ENCODE measurements at places on chromosomes 1 and 21. TPM values are rescaled to one million over a fixed set of nuclear protein-coding genes. Genes with fewer than 3 reads are reported as not detected.

DNA sequence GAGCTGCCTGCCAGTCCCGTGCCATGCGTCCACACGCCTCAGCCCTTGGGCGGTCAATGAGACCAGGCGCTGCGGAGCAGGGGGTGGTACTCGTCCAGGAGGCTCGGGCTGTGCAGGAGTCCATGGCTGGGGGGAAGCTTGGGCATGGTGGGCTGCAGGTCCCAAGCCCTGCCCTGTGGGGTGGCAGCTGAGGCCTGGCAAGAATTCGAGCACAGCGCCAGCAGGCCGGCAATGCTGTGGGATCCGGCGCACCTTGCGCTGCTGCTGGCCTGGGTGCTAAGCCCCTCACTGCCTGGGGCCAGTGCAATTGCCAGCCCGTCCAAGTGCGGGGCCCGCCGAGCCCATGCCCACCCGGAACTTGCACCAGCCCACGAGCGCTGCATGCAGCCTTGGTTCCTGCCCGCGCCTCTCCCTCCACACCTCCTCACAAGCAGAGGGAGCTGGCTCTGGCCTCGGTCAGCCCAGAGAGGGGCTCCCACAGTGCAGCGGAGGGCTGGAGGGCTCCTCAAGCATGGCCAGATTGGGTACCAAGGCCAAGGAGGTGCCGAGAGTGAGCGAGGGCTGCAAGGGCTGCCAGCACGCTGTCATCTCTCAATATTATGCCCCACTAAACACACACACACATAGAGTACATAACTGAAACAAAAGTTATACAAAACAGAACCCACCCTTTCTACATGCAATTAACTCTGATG, 307.7 kb downstream of the LMO4 start:
- no peak for DNase-seq

DNA sequence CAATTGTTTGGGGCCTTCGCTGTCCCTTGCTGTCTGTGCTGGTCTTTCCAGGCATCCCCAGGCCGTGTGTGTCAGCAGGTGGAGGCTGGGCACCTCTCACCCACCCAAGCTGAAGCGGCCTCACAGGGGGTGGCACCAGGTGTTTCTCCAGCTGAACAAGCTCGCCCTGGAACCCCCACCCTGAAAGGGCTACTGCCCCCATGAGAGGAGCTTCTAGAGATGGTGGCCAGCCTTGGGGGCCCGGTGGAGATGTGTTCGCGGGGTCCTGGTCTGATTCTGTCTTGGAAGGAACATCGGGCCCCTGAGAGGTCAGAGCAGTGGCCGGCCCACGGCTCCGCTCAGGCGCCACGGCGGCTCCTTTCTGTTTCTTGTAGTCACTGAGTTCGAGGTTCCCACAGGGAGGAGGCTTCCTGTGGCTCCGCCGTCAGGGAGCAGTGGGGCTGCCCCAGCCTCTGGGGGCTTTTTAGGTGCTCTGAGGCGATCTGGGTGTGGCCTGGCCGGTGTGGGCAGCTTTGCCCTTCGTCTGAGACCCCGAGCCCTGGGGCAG, 46.9 kb downstream of the SKI start:
- no peak for DNase-seq

DNA sequence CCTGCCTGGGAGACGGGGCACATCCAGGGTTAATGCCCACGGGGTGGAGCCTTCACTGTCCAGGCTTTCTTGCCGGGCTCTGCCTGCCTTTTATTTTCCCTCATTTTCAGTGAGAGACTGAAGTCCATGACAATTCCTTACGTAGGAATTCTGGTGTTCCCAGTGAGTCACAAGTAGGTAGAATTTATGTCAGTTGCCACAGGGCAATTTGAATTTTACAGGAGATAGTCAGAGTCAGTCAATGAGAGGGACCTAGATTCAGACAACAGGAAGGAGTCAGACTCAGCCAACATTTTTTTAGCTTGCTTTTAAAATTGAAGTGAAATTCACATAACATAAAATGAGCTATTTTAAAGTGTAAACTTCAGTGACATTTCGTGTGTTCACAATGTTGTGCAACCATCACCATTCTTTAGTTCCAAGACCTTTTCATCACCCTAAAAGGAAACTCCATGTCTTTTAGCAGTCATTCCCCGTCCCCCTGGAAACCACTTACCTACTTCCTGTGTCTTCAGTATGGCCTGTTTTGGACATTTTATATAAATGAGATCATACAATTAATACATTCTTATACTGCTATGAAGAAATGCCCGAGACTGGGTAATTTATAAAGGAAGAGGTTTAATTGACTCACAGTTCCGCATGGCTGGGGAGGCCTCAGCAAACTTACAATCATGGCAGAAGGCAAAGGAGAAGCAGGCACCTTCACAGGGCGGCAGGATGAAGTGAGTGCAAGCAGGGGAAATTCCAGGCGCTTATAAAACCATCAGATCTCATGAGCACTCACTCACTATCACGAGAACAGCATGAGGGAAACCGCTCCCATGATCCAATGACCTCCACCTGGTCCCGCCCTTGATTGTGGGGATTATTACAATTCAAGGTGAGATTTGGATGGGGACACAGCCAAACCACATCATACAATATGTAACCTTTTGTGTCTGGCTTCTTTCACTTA, 14.6 kb downstream of the AJAP1 start:
- peak; percentile 16 for DNase-seq

DNA sequence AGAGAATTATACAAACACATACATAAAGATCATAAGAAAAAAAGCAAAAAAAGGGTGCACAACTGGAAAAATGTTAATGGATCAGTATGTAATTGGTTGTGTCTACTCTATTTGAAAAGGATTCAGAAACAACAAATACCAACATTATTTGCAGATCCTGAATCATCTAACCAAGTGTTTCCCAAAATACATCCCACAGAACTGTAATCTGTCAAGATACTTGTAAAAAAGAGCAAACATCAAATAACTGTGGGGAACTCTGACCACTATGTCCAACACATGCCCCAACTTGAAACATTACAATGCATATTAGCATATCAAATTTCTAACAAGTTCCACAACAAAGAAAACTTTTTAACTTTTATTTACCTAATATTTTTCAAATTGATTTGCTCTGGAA, 22.6 kb downstream of the ANKRD13C start:
- peak; percentile 65 for DNase-seq

- no peak for DNase-seq
Observed at GRCh38 chr1:228941666-228942065, 206.4 kb downstream of the RHOU start.

DNA sequence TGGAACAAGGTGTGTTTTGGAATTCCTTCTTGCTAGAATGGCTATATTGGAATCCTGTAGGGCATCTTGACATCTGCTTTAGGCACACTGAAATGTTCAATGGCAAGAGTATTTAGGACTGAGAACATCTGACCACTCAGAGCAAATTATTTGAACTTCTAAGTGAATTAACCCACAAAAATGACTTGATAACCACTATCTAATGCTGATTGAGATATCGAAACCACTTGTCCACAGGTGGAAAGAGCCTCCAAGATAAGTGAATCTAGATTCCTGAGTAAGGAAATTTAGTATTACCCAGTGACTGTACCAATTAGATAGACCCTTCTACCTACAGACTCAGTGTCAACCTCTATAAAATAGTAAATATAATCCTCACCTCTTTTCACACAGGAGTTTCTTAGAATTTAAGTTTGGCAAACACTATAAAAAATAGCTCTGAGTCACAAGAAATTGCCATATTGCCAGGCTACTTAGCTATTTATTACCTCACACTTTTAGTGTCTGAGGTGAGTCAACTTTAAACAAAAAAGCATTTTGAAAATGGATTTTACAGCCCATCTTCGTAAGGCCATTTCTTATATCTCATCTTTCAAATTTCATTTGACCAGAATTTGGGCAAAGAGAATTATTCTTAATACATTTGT, 421.8 kb downstream of the PTBP2 start:
- DNase-seq: no peak

DNA sequence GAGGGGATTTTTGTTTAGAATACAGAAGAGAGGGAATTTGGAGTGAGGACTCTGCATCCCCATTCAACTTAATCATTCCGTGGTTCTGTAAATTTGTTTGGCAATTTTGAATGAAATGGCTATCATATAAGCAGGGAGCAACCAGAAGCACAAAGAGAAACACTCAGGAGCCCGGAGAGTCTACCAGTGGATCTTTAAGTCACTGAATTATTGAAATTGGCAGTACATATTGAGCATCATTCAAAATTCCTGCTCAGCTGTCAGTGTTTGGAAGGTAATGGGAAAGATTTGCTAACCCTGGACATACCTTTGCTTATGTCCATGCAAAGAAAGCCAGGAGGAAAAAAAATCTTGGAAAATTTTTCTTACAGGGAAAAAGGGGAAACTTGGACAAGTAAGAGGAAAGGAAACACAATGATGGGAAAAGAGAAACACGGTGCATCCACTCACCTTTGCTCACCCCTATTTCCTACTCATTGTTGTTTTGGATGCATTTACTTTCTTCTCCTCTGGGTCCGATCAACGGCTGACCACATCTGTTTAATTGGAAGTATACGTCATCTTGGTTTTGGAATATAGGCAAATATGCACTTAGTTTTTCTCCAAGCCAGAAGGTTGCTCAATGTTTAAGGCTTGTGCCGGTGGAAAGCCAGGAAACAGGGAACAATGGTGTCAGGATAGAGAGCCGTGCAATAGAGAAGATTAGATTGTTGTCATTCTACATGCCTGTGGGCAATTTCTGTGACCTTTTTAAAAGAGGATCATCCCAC, 243.0 kb upstream of the LYPLAL1 start:
- DNase-seq: peak; percentile 53

DNA sequence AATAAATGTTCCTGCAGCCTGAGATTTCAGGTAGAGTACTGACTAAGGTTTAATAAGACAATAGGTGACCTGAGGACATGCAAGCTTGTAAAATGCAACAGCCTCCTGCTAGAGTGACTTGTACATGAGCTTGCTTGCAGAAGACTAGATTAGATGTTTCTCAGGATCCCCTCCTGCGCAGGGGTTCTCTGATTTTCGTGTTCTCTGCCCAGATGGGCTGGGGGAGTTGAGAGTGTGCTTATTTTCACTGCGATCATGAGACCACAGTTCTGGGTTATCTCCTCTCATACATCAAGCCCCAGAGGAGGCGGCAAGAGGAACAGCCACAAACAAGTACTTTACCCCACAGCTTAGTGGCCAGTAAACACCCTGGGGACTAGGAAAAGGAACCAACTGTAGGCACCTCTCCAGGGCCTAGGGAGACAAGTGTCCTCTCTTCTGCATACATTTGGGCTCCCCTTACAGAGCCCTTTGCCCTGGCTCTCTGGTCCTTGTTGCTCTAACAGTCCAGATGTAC, 8.0 kb downstream of the TMEM81 start:
- no peak for DNase-seq

DNA sequence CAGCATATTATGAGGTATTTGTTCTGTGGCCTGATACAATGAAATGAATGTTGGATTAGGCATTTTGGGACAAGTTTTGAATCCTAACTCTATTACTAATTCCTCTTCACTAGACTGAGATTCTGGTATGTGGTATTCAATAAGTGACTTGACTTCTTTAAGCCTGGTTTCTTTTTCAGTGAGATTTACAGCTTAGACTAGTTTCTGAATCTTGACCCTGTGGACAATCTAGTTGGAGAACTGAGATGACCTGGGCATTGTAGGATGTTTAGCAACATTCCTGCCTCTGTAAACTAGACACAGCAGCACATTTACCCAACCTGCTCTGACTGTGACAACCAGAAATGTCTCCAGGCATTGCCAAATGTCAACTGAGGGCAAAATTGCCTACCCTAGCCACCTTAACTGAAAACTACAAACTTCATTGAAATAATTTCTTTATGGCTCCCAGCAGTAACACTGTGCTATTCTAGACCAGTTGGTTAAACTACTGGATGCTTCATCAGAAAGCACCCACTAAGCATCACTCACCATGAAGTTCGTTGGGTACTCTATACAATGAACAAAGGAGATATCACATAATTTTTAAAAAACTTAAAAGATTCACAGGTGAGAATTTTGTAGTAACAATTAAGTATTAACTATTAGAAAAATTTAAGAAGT, 16.8 kb downstream of the PTPRC start:
- no peak for DNase-seq

GRCh38 chr1:157955857-157956256, 37.6 kb upstream of the KIRREL1 start:
- no peak for DNase-seq

DNA sequence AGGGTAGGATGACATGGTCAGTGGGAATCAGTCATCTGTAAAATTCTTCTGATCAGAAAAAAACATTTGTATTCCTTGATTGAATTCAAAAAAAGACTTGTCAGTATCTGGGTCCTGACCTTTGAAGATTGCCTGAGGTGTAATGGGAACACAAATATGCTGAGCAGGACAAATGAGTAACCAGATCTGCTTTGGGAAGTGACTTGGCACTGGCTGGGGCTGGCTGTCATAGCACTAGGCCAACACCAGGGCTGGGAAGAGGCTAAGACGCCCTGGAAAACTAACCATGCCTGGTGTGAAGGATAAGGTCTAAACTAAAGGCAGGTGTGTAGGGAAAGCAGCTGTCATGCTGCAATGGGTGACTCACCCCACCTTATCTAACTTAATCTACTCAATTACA, 452.9 kb upstream of the BEND5 start:
- DNase-seq: no peak

DNA sequence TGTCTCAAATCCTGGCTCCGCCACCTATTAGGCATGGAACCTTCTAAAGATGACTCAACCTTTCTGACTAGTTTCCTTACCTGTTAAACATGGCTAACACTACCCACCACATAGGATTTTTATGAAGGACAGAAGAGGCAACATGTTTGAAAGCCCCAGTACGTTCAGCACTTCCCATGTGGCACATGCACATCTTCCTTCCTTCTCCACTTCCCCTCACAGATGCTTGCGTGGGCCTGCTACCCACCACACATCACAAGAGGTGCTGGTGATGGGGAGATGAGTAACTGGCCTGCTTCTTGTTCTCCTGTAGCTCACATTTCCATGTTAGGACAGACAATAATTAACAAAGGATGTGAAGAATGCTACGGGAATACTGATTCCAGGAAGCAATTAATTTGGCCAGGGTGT, 7.1 kb downstream of the ZBTB21 start:
- DNase-seq: peak; percentile 32

The DEPDC1 gene
- total RNA-seq: 12.6 TPM

The MAGOH gene
- 22.2 TPM for total RNA-seq

The C8B gene
- not detected for total RNA-seq

The NT5C1A gene
- not detected for total RNA-seq

The CHI3L1 gene
- total RNA-seq: 136 TPM
